ENCODE measurements at places on chromosomes 5 and 9.

- DNase-seq, result no peak
Observed at GRCh38 chr9:106911951-106912350, 49.0 kb downstream of the ZNF462 start.

- DNase-seq, result no peak
Observed at GRCh38 chr9:78994471-78994870, 577.3 kb upstream of the TLE4 start.

DNA sequence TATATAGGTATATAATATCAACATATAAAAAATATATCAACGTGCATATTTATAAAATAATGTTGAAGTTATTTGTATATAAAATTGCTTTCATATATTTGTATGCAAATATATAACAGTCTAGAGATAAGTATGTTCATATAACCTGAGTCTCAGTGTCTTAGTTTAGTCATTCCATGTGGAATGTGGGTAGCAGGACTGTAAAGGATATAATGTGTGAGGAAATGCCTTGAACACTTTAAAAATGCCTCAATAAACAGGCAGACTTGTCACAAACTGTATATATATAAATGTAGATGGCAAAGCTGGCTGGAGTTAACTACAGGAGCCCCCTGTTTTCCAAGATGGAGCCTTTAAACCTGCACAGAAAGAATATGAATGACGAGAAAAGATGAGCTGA, 48.4 kb downstream of the CCDC125 start:
- no peak for DNase-seq

DNA sequence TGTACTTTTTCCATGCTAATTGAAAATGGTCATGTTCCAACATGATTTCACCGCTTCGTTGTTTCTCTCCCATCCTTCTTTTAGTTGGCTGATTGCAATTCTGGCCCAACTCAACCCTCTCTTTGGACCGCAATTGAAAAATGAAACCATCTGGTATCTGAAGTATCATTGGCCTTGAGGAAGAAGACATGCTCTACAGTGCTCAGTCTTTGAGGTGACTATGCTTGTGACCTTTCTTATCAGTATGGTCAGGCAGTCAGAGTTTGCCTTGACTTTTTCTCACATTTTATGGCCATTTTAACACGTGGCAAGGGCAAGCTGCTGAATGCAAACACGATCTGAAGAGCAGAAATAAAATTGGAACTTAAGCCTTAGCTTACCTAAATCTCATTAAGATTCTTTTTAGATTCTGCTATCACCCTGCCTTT, 36.0 kb upstream of the CREBRF start:
- no peak for DNase-seq

GRCh38 chr9:111632695-111633388, 1.7 kb downstream of the DNAJC25 start:
- no peak for DNase-seq

GRCh38 chr5:61313960-61314681, 17.9 kb upstream of the ZSWIM6 start:
- peak; percentile 88 for DNase-seq

- no peak for DNase-seq
Observed at GRCh38 chr5:154664869-154665268, 90.3 kb upstream of the LARP1 start.

DNA sequence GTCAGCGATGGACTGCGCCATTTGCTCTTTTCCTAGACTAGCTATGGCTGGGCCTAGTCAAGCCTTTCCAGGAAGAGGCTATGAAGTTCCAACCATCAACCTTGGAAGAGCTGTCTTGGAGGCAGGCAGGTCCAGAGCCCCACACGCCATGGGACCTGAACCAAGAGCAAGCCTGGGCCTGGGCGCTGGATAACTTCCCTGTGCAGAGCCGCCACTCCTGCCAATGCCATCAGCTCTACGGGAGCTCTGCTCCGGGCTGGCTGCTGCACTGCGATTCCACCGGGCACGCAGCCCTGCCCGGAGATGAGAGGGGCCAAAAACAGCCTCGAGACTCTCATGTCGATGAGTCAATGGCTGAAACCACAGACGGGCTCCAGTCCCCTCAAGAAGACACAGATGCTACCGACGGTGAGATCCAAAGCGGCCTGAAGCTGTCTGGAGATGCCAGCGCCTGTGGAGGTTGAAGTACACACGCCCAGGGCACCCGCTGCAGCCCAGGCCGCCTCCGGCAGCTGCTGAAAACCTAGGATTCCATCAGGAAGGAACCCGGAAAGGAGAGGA, 103.7 kb upstream of the SELENOP start:
- no peak for DNase-seq

- peak; percentile 26 for DNase-seq
Observed at GRCh38 chr5:7876867-7877266, 7.9 kb downstream of the MTRR start.

- DNase-seq, result no peak
Observed at GRCh38 chr5:96023518-96023917, 61.9 kb upstream of the ELL2 start.

GRCh38 chr9:136438548-136439480, 831 bp downstream of the INPP5E start:
- no peak for DNase-seq

- no peak for DNase-seq
Observed at GRCh38 chr5:100690036-100690560, 154.9 kb downstream of the FAM174A start.

DNA sequence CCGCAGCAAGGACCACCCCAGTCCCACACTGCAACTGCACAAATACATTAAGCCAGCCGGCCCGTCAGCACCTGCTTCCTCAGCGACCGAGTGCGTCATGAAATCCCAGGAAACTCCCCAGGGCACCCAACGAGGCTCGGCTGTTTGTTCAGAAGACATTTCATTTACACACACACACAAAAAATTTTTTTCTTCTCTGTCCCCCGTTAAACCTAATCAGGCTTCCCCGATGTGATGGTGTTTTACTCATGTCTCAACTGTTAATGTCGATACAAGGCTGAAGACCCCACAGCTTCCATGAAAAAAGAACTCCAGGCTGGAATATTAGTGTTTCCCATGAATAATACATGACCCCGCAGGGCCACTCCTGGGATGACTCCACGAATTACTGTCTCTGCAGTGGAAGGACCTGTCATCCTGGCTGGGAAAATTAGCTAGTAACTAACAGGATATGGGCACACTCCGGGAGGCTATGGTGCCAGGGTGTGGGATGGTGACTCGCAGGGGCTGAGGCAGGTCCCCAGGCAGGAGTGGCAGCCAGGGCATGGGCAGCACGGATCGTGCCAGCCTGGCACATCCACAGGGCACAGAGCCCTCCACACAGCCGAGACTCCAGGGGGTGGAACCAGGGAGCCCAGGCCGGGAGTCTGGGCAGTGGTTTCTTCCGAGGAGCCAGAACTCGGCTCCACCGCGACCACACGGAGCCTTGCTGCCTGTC, 102.4 kb downstream of the VAV2 start:
- DNase-seq, result no peak

- no peak for DNase-seq
Observed at GRCh38 chr9:115650768-115651167, 502.8 kb upstream of the PAPPA start.

GRCh38 chr9:110575945-110576344, 3.6 kb downstream of the SVEP1 start:
- no peak for DNase-seq

DNA sequence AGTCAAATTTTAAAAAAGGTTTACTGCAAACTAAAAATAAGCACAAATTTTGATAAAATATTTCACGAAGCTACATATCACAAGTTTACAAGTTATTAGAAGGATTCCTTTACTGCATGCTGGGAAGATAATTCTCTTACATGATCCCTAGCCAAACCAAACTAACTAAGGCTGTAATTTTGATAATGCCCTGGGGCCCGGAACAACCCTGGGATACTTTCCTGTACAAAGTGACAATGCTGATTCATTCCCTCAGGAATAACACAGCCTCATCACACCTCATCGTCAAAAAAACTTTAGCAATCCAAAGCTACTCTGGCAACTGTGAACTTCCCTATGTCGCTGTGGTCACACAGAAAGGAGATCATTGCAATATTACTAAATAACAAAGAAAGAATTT, 402.9 kb downstream of the RAB3C start:
- DNase-seq, result no peak

- peak; percentile 82 for DNase-seq
Observed at GRCh38 chr9:135951889-135952663, 9.1 kb downstream of the UBAC1 start.

GRCh38 chr5:53180991-53181390, 71.4 kb upstream of the MOCS2 start:
- no peak for DNase-seq

GRCh38 chr5:180208435-180209081, 453 bp downstream of the RASGEF1C start:
- no peak for DNase-seq

DNA sequence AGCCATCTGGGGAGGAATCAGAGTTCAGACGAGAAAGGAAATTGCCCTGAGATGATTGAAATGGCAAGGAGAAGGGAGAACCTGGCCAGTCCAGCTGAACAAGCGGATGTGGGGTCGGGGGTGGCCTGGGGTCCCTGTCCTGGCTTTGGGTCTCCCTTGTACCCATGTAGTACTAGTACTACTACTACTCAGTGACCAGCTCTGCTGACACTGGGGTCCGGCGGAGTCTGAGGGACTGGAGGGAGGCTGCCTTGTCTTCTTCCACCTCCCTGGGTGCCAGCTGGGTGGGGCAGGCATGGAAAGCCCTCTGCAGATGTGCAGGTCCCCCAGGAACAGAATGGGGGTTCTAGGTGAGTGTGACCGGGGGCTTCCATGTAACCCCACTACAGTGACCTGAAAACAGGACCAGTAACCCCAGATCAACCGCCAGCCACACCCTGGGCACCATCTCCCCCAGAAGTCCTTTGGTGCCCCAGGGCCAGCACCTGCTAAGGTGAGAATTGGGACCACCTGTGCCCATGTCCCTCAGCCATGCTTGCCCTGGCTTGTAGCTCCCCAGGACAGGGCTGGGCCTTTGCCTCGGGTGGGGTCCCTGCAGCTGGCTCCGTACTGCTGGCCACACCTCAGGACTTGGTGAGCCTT, 89.1 kb upstream of the COL5A1 start:
- no peak for DNase-seq

DNA sequence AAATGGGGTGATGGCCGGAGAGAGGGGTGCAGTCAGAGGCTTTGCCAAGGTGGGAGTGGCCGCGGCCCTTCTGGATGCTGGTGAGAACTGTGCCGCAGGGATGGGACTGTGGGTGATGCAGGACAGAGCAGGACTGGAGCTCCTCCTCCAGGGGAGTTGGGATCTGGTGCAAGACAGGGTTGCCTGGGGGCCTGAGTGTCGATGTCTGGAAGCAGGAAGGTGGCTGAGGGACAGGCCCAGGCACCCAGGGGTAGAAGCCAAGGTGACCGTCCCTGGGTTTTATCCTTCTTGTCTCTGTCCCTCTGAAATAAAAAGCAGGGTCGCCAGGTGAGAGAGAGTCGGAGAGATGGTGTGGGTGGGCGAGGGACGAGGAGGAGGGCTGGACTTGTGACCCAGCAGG, 89.1 kb upstream of the IER5L start:
- no peak for DNase-seq

GRCh38 chr9:115969096-115969495, 184.5 kb upstream of the PAPPA start:
- peak; percentile 49 for DNase-seq

- DNase-seq, result no peak
Observed at GRCh38 chr5:74837115-74837514, 29.1 kb downstream of the FAM169A start.

DNA sequence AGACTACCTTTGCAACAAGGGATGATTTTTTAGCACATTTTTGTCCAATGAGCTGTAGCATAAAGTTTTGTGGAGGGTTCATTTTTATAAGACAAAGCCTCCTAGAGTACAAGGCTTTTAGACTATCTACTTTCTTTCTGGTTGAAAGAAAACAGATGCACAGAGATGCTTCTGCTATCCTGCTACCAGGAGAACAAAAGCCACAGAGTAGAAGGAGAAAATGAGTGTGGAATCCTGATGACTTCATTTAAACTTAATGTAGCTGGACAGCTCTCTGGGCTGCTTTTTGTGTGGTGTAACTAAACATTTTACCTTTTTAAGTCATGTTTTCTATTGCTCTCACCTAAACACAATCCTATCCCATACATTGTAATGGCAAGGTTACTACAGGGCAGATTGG, 1009.4 kb downstream of the TLE1 start:
- DNase-seq, result no peak

DNA sequence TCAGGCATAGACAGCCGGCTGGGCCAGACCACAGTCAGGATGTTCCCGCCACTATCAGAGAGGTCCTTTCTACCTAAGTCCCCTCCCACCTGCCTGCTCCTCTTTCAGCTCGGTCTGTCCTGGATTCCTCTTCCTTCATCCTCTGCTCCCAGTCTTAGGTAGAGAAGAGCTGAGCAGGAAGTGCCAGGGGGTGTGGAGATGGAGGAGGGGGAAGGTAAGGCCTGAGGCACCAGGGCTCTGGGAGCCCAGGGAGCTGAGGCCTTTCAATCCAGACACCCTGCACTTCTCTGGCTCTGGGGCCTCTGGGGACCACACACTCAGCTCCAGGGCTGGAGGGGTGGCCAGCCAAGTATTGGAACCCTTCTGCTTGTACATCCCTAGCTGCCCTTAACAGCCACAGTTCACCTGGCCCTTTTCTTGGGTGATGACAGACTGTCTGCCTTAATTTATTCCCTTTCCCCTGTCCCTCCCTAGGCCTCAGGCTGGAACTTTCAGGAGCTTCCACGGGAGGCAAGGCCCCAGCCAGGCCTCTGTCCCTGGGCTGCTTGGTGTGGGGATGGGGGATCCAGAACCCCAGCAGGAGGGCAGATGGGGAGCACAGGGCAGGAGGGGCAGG, 15.6 kb downstream of the IRF1 start:
- DNase-seq, result no peak

- no peak for DNase-seq
Observed at GRCh38 chr5:60943624-60944023, 1.2 kb downstream of the ERCC8 start.

Data from kidney epithelial cell (primary cell).